ENCODE measurements at places on chromosomes 2 and 18. TPM values are rescaled to one million over a fixed set of nuclear protein-coding genes. Genes with fewer than 3 reads are reported as not detected.
A peak's percentile ranks its signal among the peaks of the same experiment; 100 is the strongest.

The GPATCH11 gene
- 0.21 TPM for total RNA-seq

The COL5A2 gene
- 64.2 TPM for total RNA-seq

The SLC19A3 gene
- total RNA-seq, result 16.5 TPM

The LINC00305 gene
- not detected for total RNA-seq

The PDK1 gene
- 24.2 TPM for total RNA-seq

The FBXO15 gene
- total RNA-seq, result not detected

The TWIST2 gene
- total RNA-seq, result 108 TPM

The UGT1A5 gene
- not detected for total RNA-seq

The TIGD1 gene
- 0.53 TPM for total RNA-seq

The SIX3 gene
- not detected for total RNA-seq

The INO80C gene
- 11.2 TPM for total RNA-seq

The SERPINB7 gene
- total RNA-seq, result not detected

DNA sequence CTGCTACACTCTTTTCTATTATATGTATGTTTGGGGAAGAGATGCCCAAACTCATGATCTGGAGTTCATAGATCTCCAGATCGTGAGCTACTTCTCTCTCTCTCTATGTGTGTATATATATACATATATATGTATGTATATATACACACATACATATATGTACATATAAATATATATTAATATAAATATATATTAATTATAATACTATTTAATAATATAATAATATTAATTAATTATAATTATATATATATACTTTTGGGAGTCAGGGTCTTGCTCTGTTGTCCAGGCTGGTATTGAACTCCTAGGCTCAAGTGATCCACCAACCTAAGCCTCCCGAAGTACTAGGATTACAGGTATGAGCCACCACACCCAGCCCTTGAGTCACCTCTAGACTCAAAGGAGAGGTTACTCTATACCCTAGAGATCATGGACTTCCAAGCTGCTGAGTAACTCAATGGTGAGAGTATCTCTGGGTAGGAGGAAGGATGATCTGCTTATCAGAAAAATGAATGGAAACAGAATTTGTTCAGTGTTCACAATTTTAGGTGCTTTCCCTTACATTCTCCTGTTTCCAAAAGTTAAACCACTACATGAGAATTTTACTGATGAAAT, 463.5 kb upstream of the TRIB2 start:
- no peak for DNase-seq

- no peak for DNase-seq
These were observed 797.8 kb downstream of the CCDC85A start for GRCh38 chr2:56981554-56981953.

DNA sequence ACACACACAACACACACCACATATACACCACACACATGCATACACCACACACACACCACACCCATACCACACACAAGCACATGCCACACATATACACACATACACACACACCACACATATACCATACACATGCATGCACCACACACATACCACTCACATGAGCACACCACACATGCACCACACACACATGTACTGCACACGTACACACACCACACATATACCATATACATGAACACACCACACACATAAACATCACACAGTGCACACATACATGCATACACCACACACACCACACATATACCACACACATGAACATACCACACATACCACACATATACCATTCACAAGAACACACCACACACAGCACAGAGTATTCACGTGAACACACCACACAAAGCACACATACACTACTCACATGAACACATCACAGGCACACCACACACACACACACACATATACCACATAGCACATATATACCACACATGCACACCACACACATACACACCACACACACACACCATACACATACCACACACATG, 219.9 kb upstream of the RAB6C start:
- DNase-seq, result peak; percentile 38

GRCh38 chr18:40355726-40356125, 1599.3 kb upstream of the PIK3C3 start:
- no peak for DNase-seq

DNA sequence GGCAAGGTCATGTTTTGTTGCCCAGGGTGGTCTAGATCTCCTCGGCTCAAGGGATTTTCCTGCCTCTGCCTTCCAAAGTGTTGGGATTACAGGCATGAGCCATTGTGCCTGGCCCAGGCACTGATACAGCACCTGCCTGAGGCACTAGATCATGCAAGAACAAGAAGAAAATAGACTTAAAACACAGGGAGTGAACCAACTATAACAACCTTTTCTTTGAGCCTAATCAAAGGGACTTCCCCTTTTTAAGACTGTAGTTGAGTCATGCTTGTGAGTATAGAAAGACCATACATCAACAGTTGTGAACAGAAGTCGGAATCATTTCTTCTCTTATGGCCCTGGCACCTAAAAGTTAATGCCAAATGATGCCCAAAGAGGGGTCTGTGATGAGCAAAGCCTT, 47.9 kb upstream of the MAPRE2 start:
- no peak for DNase-seq

- DNase-seq, result no peak
These were observed 92.7 kb downstream of the MRO start for GRCh38 chr18:50726960-50727589.

- DNase-seq, result no peak
These were observed 46.6 kb upstream of the ZBTB7C start for GRCh38 chr18:48455555-48456478.

- DNase-seq, result no peak
These were observed 69.1 kb upstream of the NFATC1 start for GRCh38 chr18:79326413-79327198.

GRCh38 chr2:194103941-194104659, 1552.9 kb upstream of the SLC39A10 start:
- no peak for DNase-seq

- no peak for DNase-seq
These were observed 182.1 kb downstream of the AGAP1 start for GRCh38 chr2:235675678-235676535.

DNA sequence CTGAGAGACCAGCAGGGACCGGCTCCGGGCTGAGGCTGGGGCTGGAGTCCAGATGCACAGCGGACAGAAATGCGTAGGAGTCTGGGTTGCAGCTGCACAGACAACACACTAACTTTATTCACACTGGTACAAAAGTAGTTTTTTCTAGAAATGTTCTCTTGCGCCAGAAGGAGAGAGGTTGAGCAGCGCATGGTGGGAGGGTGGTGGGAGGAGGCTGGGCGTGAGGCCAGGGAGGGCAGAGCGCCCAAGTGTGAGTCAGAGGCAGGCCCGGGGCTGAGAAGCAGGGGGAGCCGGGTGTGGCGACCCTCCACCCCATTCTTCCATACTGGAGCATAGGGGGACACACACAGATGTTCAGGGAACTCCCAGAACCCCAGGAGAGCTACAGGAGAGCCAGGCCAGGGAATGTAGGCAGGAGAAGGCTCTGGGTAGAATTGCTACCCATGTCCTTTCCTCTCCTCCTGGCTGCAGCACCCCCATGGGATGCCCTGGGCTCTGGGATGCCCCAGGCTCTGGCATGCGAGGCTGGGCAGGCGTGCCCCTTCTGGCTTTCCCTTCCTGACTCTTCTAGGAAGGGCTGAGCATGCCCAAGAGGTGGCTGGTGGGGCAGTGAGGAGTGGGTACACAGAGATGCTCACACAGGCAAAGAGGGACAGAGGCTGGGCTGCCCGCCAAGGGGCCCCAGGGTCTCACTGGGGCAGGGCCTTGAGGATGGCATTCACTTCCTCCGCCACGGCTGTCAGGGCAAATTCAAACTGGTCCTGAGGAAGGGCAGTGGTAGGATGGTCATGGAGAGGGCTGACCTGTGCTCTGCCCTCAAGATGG, 10.6 kb downstream of the DNAJB2 start:
- DNase-seq, result no peak

GRCh38 chr2:10686176-10686730, 3.5 kb downstream of the NOL10 start:
- no peak for DNase-seq

DNA sequence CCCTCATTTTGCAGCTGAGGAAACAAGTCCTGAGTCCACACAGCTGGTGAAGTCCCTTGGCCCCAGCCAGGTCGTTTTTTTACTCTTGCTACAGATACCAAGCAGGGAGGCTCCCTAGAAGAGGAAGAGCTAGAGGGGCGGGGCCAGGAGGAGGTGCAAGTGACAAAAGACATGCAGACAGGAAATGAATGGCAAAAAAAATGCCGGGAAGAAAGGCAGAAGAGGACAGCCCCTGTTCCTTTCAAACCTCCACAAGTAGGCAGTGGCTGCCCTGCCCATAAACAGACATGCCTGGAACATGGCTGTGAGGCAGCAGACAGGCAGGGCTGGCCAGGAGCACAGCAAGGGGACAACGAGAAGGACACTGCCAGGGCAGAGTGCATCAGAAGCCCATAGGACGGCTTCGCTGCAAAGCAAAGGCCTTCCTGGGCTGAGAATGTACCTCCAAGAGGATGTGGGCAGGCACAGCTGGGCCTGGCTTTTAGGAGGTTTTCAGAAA, 108.7 kb downstream of the ZBTB7C start:
- no peak for DNase-seq

GRCh38 chr2:65075176-65075575, 19.0 kb downstream of the CEP68 start:
- no peak for DNase-seq

- no peak for DNase-seq
These were observed 24.1 kb downstream of the CFLAR start for GRCh38 chr2:201139836-201140604.

- peak; percentile 55 for DNase-seq
These were observed 109.6 kb downstream of the SH3RF3 start for GRCh38 chr2:109238580-109238979.

DNA sequence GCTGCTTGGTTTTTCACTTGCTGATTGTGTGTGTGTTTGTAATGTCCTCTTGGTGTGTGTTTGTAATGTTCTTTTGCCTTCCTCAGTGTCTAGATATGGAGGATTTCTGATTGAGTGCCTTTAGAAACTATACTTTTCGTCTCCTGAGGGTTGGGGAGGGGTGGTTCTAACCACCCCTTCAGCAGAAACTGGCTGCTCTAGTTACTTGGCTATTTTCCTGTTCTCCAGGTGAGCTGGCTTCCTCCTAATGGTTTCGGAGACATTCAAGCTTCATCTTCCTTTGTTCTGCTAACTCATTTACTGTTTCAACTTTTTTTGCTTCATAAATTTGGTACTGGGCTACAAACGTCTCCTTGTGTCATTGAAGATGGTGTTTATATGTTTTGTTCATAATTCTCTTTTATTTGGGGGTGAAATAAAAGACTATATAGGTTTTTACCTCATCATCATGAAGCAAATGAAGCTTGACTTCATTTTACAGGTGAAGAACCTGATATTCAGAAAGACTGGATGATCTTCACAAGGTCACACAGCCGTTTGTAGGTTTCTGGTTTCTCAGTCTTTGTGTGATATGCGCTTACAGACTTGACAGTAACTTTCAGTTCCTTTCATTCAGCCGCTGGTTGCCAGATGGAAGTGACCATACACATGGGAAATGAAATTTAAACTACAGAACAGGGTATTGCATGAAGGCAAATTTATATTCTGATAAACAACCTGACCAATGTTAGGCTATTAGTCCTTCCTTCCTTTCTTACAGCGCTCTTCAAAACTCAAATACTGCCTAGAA, 238.5 kb downstream of the GALR1 start:
- DNase-seq, result no peak

DNA sequence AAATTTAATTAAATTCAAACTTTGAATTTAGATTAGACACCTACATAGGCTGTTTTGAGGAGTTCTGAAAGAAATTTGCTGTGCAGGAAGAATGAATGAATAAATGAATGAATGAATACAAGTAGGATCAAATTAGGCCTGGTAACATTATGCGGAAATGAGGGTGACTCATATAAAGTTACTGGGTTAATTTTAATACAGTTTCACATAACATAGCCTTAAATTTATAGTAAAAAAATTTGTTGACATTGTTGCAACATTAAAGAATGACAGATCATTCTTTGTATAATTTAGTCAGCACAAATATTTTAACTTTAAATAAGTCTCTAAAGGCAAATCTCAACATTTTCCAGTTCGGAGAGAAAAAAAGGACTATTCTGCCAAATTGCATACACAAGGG, 1293.1 kb upstream of the SLC39A10 start:
- no peak for DNase-seq

GRCh38 chr2:31522786-31523185, 58.0 kb downstream of the SRD5A2 start:
- no peak for DNase-seq

DNA sequence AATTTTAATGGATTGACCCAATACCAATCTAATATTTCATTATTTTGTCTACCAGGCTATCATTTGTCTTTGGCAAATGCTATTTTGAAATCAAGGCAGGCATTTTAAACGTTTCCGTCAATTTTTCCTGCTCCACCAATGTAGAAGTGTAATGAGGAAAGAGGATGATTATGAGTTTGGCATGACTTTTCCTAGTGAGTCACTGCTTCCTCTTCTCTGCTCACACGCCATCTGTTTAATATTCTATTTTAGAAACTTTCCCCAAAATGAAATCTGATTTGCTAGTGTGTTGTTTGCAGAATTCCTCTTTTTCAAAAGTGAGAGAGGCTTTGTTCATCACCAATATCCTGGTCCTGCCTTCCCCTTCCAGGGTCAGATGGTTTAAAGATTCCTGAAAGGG, 42.5 kb upstream of the PID1 start:
- DNase-seq, result no peak

GRCh38 chr18:8468921-8469335, 140.3 kb upstream of the RAB12 start:
- no peak for DNase-seq

DNA sequence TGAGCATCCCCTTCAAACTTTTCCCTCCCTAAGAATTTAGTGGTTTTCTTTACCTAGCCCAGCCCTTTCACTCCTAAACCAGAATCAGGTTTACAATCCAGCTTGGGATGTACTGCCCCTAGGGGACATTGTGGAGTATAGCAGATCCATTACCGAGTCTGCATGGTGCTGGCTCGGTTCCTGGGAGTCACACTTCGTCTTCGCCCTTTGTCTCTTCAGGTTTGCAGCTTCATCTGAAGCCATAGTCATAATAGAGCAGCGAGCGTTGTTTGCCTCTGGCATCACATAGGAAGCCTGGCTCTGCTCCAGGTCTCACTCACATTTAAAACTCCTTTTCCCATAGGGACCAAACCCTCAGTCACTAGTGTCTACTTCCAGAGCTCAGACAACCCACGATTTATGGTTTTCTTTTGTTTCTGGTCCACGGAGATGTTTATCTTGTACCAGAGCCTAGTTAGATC, 16.8 kb upstream of the LYPD6 start:
- DNase-seq, result no peak

- DNase-seq, result no peak
These were observed 59.0 kb downstream of the CHRNA1 start for GRCh38 chr2:174705321-174705720.

All from ascending aorta (tissue), 2 donors.